ENCODE measurements at places on chromosomes 4 and X.

GRCh38 chr4:80613470-80613869 lies 277.9 kb downstream of the CFAP299 start:
- no peak for DNase-seq

- DNase-seq, result no peak
These were observed 112.6 kb downstream of the EFNB1 start for GRCh38 chrX:68941385-68941952.

DNA sequence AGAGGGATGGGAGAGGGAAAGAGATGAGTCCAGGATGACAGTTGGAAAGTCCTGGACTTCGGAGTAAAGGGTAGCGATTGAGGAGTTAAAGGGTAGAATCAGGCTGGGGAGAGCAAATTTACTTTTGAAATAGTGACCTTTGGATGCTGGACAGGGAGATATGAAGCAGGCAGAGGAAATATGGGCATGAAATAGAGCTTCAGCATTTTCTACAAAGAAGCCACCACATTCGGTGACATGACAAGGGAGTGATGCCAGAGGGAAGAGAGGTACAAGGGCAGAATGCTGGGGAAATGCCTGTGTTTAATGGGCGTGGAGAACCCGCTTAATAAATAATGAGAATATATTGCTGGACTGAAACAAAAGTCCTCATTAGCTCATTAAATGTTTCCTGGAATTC lies 92.7 kb downstream of the TBL1X start:
- DNase-seq, result no peak

GRCh38 chrX:134459683-134460004 lies 321 bp upstream of the HPRT1 start:
- DNase-seq, result no peak

- DNase-seq, result no peak
These were observed 6.9 kb downstream of the PLAC8 start for GRCh38 chr4:83107631-83108030.
